Right kidney (tissue), 9 donors: ENCODE measurements at places on chromosomes 2 and 18.

GRCh38 chr2:237118561-237119155 lies 33.0 kb downstream of the COPS8 start:
- DNase-seq, result no peak

GRCh38 chr18:6022074-6022444 lies 126.7 kb upstream of the TMEM200C start:
- no peak for DNase-seq

DNA sequence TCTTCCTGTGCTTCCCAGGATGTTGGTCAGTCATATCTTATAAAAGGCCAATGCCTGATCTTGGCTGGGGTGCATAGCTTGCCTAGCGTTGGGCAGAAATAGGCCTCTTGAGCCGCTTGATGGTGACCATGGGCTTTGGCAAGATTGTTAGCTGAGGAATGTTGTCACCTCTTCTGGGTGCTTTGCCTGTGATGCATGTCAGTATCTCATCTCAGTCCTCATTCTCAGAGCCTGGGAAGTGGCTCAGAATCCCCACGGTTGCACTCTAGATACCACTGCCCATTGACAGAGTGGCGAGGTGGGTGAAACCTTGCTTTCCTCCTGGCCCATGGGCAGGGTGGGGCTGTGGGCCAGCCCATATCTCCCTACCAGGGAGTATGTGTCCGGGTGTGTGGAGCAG lies 79.2 kb upstream of the MGAT5 start:
- no peak for DNase-seq

DNA sequence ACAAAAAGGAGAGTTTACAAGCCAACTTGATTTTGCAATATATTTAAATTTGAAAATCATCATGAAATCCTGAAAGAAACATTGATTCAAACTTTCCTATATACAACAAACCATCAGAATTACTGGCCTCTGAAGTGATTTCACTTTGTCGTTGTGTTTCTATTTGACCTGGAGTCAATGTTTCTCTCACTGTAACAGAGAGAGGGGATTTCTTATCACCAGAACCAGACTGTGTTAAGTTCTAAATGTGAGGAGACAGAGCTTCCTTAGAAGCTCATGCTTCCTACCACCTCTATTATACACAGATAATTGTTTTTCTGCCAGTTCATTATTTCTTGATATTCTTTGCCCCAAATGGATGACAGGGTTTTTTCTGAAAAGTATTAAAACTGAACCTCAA lies 245.0 kb upstream of the RND3 start:
- DNase-seq, result no peak

GRCh38 chr2:219736209-219736608 lies 108.8 kb downstream of the SLC4A3 start:
- peak; percentile 45 for DNase-seq

DNA sequence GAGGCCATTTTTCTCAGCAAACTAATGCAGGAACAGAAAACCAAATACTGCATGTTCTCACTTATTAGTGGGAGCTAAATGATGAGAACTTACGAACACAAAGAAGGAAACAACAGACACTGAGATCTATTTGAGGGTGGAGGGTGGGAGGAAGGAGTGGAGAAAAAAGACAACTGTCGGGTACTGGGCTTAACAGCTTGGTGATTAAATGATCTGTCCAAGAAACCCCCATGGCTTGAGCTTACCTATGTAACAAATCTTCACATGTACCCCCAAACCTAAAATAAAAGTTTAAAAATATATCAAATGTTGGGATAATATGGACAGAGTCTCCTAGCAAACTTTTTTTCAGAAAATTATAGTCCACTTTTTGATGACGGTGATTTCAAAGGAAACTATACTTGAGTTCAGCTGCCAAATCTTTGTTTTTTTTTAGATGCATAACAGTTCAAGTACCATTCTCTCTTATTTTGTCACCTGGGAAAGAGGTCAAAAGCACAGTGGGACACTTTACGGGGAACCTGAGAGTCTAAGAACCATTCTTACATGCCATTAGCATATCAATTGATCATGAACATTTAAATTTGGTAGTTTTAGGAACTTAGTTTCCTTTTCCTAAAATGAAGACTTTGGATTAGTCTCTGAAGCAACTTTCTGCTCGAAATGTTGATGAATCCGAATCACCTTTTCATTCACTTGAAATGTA lies 835.0 kb downstream of the NRXN1 start:
- no peak for DNase-seq

GRCh38 chr2:74327199-74327598 lies 16.0 kb downstream of the SLC4A5 start:
- DNase-seq, result no peak

DNA sequence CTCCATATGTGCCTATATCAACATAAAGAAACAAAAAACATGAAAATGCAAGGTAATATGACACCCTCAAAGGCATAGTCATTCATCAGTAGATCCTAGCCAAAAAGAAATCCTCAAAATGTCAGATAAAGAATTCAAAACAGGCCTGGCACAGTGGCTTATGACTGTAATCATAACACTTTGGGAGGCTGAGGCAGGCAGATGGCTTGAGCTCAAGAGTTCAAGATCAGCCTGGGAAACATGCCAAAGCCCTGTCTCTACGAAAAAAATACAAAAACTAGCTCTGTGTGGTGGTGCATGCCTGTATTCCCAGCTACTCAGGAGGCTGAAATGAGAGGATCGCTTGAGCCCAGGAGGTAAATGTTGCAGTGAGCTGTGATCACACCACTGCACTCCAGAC lies 284.6 kb upstream of the KLHL29 start:
- no peak for DNase-seq

DNA sequence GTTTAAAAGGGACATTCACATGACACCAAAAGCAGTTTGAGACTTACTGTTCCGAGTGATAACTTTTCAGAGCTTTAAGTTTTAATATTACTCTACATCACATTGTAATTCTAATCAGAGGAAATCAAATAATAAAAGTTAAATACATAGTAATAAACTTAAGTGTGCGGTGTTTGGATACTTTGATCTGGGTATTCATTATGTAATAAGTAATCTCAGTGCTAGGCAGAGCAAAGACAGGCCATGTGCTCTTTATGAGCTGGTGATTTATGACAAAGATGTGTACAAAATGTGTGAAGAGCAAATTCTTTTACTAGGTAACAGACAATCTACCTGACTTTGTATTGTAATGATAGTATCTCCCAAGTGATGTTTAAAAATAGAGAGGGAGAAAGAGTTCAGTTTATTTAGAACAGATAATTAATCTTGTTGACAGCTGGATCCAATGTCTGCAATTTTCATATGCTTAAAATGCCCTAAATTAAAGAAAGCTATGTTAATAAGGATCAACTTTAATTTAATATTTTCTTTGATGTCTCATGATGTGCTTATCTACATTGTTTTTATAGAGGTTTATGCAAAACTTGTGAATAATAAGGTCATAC lies 4.4 kb downstream of the CFAP221 start:
- no peak for DNase-seq

DNA sequence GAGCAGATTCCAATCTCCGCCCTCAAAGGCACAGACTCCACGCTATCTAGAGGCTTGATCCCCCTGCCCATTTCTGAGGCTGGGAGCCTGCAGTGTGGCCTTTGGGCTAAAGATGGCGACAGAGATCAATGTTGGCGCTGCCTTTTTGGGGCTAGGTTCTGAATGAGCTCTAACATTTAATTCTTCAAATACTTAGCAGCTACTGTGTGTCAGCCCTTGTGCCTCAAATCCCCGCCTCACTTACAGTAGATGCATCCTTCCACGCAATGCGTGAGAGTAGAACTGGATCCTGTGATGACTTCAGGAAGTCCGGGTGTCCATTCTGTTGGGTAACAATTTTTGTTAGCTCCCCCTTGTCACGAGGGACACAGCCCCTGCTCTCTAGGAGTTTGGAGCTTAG lies 12.4 kb downstream of the IL1F10 start:
- DNase-seq, result no peak

GRCh38 chr2:195428673-195429072 lies 228.4 kb upstream of the SLC39A10 start:
- no peak for DNase-seq

- DNase-seq, result no peak
These were observed 6.6 kb downstream of the ATOH8 start for GRCh38 chr2:85760371-85760770.

DNA sequence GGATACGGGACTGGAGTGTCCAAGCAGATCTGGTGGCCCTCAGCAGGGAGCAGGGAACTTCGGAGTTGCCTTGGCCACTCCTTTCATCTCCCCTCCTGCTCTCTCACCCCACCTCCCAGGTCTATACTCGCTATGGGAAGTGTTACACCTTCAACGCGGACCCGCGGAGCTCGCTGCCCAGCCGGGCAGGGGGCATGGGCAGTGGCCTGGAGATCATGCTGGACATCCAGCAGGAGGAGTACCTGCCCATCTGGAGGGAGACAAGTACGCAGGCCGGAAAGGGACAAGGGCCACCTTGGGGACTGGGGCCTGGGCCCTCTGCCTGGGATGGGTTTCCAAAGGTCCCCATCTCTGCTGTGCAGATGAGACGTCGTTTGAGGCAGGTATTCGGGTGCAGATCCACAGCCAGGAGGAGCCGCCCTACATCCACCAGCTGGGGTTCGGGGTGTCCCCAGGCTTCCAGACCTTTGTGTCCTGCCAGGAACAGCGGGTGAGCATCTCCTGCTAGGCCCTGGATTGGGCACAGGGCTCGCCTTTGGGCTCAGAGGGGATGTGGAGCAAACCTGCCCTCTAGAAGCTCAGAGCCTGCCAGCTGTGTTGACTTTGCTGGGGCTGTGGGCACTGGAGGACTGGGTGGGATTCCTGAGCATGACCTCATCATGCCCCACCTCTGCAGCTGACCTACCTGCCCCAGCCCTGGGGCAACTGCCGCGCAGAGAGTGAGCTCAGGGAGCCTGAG lies 11.8 kb downstream of the CHPF start:
- DNase-seq, result no peak

- no peak for DNase-seq
These were observed 101.1 kb downstream of the DPP4 start for GRCh38 chr2:161972866-161973265.

DNA sequence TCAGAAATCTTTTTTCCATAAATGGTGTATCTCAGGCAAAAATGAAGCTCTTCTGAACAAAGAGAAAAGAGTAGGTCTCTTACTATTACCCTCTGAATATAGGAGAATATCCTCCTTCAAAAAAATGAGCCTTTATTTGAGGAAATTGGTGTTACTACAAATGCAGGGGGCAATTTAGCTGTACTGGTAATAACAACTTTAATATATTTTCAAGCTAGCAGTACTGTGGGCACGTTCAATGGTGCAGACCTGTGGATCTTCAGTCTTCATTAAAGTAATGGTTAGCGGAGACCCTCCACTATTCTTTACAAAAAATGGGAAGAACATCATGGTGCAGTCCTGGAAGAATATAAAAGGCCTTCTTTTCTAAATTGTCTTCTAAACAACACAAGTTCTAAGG lies 661.3 kb downstream of the TMEM182 start:
- no peak for DNase-seq

- no peak for DNase-seq
These were observed 921 bp downstream of the RPE start for GRCh38 chr2:210003359-210003758.

DNA sequence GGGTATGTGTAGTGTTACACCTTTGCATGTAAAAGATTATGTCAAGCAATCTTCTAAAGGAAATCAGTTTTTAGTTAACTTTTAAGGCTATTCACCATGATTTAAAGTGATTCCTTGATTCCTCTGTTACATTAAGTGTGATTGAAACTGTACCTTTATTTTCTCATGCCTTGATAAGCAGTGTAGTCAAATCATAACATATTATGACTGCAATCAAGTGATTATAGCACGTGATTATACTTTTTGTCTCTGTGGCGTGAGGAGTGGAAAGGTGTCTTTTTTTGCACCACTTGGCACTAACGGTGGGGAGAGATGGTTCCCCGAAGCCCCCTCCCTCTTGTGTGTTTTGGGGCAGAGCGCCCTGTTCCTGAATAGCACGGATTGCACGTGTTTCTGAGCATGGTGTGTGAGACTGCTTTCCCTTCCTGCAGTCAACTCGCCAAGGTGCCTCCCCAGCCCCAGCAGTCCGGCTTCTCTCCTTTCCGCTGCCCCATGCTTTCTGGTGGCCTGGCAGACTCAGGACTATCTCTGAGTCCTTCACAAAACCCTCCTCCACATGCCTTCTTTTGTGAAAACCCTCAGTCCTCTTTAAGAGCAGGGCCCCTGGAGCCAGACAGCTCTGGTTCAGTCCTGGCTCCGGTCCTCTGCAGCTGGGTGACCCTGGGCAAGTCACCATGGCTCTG lies 68.4 kb downstream of the AGAP1 start:
- DNase-seq, result no peak

DNA sequence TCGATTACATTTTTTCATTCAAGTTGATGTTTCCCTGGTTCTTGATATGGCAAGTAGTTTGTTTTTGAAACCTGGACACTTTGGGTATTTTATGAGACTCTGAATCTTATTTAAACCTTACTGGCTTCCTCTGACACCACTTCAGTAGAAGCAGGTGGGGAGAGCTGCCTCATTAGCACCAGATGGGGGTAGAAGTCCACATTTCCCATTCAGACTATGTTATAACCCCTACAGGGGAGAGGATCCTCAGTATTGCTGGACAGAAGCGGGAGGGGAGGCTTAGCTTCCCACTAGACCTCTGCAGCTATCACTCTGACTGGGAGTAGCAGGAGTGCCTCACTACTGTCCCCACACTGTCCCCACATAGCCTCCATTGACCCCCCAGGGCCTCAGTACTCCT lies 145.3 kb upstream of the SLC35G4 start:
- DNase-seq, result no peak

DNA sequence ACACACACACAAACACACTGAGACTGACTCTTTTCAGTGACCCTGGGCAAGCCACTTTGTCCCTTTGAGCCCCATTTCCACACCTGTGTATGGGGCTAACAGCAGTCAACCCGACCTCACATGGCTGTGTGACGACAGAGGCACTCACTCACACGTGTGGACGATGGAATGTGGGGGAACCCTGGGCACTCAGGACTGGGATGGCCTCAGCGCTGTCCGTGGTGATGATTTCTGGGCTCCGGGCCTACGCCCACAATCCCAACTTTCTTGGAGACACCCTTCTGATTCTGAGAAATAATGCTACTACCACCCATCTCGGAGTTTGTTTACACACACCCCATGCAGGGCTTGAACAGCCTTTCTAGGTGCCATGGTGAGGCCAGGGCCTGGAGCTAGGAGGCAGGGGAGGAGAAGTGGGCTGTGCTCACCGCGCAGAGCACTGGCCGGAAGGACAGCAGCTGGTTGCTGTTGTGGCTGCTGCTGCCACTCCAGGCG lies 1.5 kb downstream of the CRYBA2 start:
- DNase-seq, result peak; percentile 50

DNA sequence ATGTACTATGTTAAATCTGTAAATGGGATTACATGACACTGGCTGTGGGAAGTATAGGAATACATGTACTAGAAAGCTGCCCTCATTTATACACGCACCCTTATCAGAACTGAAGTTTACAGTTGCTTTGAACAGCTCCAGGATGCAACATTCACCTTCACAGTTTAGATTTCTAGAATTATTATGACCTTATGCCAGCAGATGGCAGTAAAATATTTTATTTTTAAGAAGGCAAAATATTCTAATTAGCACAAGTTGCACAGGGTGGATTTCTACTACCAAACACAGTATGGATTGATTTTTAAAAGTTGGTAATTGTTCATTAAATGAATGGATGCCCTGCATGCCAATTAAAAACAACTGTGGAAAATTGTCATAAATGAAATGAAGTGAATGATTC lies 670.4 kb downstream of the KCNJ3 start:
- DNase-seq, result no peak
